ENCODE measurements at places on chromosomes 6 and 20.

GRCh38 chr6:38239719-38240451, 399.8 kb downstream of the BTBD9 start:
- no peak for DNase-seq

- no peak for DNase-seq
These were observed 218.8 kb downstream of the TAF4 start for GRCh38 chr20:61846741-61847419.

DNA sequence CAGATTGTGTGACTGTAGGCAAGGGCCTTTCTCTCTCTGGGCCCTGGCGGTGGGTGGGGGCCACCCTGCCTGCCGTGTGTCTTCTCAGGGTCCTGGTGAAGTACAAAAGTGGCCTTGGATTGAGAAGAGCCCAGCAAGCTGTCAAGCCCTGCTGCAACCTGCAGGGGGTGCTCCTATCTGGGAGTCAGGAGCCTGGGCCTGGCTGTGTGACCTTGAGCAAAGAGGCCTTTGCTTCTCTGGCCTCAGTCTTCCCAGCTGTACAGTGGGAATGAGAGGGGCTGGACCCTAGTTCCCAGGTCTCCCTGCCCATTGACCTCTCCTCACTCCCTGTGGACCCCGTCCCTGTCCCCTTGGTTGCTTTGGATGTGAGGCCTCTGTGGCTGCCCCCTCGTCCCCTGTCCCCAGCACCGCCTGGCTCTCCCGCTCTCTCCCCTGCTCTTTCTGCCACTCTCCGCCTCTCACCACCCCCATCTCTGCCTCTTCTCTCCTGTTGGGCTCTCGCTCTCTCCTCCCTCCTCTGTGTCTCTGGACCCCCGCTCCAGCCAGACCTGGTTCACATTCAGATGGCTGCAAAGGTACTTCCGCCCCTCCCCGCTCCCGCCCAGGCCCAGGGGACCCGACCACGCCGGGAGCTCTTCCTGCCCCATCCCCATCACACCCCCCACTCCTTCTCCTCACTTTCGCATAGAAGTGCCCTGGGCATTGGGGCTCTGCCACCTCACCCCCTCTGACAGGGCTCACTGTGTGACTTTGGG, 46.7 kb downstream of the SRC start:
- DNase-seq = no peak

- DNase-seq = no peak
These were observed 13.0 kb downstream of the MRS2 start for GRCh38 chr6:24415753-24416152.

DNA sequence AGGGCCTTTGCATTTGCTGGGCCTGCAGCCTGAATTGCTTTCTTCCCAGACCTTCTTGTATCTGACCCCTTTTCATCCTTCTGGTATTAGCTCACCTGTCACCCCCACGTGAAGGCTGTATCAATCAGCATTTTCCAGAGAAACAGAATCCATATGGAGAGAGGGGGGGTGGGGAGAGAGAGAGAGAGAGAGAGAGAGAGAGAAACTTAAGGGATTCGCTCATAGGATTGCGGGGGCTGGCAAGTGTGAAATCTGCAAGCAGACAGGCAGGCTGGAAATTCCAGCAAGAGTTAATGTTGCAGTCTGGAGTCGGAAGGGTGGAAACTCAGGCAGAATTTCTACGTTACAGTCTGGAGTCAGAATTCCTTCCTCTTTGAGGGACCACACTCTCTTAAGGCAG, 410.7 kb upstream of the SULF2 start:
- no peak for DNase-seq

- DNase-seq = no peak
These were observed 8.5 kb upstream of the UBD start for GRCh38 chr6:29567991-29568390.

DNA sequence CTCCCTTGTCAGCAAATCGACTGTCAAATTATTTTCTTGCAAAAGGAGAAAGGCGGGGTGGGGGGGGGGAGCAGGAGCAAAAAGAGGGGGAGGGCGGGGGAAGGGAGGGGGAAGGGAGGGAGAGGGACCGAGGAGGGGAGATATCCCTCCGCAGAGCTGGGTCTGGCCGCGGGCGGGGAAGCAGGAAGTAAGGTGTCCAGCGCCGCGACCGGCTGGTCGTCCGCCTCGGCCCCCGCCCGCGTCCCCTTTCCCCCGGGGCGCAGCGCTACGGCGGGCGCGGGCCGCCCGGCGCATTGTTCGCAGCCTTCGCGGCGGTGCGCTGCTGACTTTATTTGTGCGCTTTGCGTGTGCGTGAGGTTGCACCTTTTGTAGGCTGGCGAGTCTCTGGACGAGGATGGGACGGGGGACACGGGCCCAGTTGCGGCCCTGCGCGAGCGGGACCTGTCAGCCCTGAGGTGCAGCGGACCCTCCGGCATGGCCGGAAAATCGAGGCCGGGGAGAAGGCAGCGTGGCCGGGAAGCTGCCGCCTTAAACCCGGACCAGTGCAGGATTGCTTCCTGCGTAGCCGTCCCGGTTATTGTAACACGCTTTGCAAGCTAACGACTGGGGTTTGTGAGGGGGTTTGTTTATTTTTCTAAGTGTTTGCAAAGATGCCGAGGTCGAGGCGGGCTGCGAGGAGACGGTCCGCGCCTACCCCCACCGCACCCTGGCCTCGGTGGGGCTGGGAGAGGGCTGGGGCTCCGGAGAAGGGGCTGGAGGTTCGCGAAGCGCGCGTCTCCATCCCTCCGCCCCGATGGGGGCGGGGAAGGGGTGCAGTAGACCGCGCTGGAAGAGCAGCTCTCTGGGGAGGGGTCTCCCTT, 675 bp upstream of the TRERF1 start:
- DNase-seq = peak; percentile 85

DNA sequence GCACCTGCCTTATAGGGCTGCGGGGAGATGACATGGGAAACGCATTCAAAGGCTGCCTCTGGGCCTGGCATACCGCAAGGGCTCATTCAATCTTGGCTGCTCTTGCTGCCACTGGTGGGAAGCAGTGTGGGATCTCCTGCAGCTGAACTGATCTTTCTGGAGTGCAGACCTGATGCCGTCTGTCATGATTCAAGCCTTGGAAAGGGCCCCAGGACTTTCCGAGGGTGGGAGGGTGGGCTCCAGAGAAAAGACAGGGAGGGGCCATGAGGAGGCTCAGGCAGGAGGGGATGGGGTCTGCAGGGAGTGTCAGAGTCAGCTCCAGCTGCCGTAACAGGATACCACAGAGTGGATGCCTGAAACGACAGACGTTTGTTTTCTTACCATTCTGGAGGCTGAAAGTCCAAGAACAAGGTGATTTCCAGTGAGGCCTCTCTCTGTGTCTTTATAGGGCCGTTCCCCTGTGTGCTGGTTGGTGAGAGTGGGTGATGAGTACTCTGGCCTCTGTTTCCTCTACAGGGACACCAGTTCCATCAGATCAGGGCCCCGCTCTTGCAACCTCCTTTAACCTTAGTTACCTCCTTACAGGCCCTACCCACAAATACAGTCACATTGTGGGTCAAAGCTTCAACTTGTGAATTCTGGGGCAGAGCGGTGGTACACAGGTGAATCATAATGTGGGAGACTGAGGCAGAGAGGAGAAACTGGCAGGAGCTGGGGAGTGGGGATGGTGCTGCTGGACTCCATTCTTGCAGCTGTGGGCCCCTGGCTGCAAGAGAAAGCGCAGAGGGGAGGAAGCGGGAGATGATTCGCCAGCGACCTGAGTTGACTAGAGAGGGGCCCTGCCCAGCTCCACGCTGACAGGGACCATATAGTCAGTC, 148.4 kb downstream of the SYCP2 start:
- DNase-seq = no peak

- no peak for DNase-seq
These were observed 2.2 kb upstream of the GINM1 start for GRCh38 chr6:149563928-149564325.

- DNase-seq = no peak
These were observed 506.7 kb downstream of the KIF16B start for GRCh38 chr20:16066571-16066970.

GRCh38 chr20:48635791-48636267, 192.0 kb downstream of the PREX1 start:
- DNase-seq = peak; percentile 41

DNA sequence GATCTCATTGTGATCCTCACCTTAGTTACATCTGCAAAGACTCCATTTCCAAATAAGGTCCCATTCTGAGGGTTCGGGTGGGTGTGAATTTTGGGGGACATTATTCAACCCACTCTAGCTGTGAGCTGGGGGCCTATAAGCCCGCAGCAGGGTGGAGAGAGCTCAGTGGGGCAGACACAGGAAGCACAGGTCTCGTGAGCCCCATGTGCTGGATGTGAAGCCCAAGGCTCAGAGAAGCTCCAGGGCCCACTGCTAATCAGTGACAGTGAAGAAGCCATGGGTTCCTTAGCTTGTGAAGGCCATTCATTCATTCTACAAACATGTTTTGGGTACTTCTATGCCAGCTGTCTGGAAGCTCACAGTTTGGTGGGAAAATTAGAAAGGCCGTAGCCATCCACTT, 47.5 kb downstream of the CHMP4B start:
- no peak for DNase-seq

- no peak for DNase-seq
These were observed 76.5 kb upstream of the TMEM170B start for GRCh38 chr6:11460837-11461661.

GRCh38 chr20:19554666-19555065, 203.4 kb upstream of the RIN2 start:
- no peak for DNase-seq

GRCh38 chr6:56055081-56055704, 179.8 kb upstream of the BMP5 start:
- DNase-seq = no peak

- no peak for DNase-seq
These were observed 205.4 kb upstream of the BMP2 start for GRCh38 chr20:6562111-6562510.

DNA sequence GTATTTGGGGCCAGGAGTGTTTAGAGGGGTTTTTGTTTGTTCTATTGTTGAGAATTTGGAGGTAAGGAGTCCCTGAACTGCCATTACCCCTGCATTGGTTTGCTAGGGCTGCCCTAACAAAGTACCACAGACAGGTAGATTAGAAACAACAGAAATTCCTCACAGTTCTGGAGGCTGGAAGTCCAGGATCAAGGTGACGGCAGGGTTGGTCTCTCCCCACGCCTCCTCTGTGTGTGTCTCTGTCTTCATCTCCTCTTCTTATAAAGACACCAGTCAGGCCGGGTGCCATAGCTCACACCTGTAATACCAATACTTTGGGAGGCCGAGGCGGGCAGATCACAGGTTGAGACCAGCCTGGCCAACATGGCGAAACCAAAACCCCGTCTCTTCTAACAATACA, 97.1 kb upstream of the FAM8A1 start:
- DNase-seq = no peak

GRCh38 chr6:100886076-100886475, 4.9 kb upstream of the ASCC3 start:
- DNase-seq = no peak

GRCh38 chr20:48266571-48266970, 481.3 kb upstream of the SULF2 start:
- no peak for DNase-seq

DNA sequence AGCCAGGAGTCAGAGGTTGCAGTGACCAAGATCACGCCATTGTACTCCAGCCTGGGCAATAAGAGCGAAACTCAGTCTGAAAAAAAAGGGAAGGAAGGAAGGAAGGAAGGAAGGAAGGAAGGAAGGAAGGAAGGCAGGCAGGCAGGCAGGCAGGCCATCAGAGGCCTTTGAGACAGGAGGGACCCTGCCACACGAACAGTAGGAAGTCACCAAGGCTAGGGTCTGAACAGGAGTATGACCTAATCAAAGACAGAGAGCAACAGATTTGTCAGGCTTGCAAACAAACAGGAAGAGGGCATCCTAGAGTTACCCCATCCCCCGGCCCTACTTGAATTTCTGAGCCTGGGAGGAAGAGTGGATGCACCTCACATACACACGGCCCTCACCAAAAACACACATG, 67.1 kb downstream of the FGD2 start:
- no peak for DNase-seq

DNA sequence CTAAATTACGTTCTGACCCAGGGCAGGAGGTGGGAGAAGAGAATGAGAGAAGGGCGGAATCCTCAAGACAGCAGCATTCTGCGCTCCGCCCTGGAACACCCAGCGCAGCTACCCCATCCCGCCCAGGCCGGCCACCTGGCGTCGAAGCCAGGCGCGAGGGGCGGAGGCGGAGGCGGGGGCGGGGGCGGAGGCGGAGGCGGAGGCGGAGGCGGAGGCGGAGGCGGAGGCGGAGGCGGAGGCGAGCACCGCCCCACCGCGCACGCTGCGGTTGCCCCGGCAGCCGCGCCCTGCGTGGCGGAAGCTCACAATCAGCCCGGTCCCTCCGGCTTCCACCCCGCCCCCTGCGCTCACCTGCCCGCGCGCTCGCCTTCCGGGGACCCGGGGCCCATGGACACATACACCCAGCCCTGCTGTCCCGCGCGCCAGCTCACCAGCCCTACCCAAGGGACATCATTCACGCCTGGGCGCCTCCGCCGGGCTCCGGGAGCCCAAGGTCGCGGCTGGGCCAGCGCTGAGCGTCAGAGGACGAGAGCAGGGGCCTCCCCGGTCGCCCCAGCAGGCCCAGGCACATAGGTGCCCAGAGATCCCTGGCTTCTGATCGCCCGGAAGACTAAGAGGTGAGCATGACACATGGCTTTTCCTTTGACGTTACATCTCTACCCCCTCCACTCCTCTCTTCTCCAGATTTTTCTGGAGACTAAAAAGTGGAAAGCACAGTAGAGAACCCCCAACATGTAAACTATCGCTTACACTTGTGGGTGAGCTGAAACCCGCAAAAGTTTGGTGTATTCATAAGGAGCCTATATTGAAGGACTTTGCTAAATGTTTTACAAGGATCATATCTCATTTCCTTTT, at the start of gene ANKEF1:
Gene ANKEF1 (plus strand): TSS at position 271 of the 855 bp plus-strand sequence. CDS start 3,315 bp downstream, outside the sequence.
- peak; percentile 29 for DNase-seq

DNA sequence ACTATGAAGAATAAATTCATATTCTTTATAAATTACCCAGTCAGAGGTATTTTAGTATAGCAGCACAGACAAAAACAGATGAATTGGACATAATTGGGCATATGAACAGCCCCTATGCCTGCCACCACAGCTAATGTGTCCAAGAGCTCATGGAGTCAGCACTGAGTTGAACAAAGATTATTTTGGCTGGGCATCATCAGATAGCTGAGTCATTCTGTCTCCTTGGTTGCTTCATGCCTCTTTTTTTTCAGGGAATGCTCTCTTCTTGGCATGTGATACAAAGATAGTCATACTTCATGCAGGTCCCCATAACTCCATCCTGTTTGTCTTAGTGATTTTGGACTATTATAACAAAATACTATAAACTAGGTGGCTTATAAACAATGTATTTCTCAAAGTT, 275.6 kb downstream of the TENT5A start:
- no peak for DNase-seq

- DNase-seq = no peak
These were observed 23.6 kb downstream of the MBOAT1 start for GRCh38 chr6:20188630-20189075.
